ENCODE measurements at places on chromosomes 7 and 10. TPM values are rescaled to one million over a fixed set of nuclear protein-coding genes. Genes with fewer than 3 reads are reported as not detected.

The LRRTM3 gene
- total RNA-seq, result 0.62 TPM

The TAS2R3 gene
- 5.0 TPM for total RNA-seq

The ZNF117 gene
- 20.4 TPM for total RNA-seq

The GLI3 gene
- total RNA-seq, result 24.1 TPM

The H2BK1 gene
- total RNA-seq, result not detected

The RSPH10B2 gene
- not detected for total RNA-seq

The FKBP6 gene
- total RNA-seq, result not detected

The AMPH gene
- 10.7 TPM for total RNA-seq

The PLAU gene
- 37.8 TPM for total RNA-seq

The MBL2 gene
- total RNA-seq, result not detected

The DDC gene
- not detected for total RNA-seq

Measured in tongue (tissue), 3 donors.